KG1 (cell line): ENCODE measurements at places on chromosomes 3 and 15.

DNA sequence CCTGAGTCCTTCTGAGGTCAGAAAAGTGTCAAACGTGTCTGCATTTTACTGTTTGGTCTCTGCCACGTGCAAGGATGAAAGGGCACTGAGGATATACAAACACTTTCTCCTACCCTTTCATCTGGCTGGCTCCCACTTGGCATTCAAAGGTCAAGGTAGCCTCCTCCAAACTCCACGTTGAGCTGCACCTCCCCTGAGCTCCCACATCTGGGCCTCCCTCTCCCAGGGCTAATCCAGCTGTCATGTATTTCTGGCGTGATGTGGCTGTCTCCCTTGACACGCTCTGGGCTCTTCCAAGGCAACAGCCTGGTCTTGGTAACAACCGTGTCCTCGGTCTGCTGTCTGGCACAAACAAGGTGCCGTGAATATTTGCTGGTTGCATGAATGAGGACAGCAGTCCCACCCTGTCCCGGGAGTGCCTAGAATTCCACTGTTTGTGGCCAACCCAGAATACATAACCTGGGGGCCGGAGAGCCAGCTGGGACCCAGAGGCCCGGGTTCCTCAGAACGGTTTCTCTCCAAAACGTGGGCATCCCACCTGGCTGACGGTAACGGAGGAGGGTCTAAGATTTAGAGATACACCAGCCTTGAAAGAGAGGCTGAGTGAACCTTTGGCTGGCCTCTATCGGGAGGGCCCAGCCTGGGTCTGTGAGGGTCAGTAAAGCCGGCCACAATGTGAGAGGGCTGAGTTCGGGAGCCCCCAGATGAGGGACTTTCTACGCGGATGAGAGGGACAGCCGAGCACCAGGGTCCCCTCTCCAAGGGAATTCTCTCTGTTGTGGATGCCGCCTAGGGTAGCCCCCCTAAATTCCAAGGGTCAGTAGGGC, 767 bp downstream of the GLT8D1 start:
- no peak for DNase-seq

- no peak for DNase-seq
These were observed 54.0 kb downstream of the SNTN start for GRCh38 chr3:63706321-63707085.

GRCh38 chr3:68699541-68699940, 232.8 kb downstream of the TAFA4 start:
- no peak for DNase-seq

GRCh38 chr3:119562307-119562961, 3.0 kb upstream of the CD80 start:
- DNase-seq, result no peak

DNA sequence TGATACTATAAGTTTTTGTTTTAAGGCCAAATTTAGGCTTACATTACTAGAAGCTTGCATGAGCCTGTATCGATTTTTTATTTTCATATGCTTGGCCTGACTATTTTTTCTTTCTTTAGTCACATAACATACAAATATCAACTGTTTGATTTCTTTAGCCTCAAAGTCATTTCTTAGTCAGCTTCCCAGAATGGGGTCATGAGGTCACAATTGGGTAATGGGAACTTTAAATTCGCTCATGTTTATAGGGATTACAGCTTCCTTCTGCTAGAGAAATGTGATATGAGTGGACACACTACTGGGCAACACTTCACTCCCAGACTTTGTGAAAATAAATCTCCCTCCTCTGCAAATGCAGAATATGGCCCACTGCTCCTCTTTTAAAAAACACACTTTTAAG, 9.1 kb upstream of the TIPARP start:
- no peak for DNase-seq

- no peak for DNase-seq
These were observed 61.5 kb upstream of the DCBLD2 start for GRCh38 chr3:98962951-98963350.

- DNase-seq, result no peak
These were observed 1.0 kb upstream of the IFRD2 start for GRCh38 chr3:50293079-50293801.

- DNase-seq, result no peak
These were observed 228.7 kb upstream of the ZNF385D start for GRCh38 chr3:21979706-21980105.

DNA sequence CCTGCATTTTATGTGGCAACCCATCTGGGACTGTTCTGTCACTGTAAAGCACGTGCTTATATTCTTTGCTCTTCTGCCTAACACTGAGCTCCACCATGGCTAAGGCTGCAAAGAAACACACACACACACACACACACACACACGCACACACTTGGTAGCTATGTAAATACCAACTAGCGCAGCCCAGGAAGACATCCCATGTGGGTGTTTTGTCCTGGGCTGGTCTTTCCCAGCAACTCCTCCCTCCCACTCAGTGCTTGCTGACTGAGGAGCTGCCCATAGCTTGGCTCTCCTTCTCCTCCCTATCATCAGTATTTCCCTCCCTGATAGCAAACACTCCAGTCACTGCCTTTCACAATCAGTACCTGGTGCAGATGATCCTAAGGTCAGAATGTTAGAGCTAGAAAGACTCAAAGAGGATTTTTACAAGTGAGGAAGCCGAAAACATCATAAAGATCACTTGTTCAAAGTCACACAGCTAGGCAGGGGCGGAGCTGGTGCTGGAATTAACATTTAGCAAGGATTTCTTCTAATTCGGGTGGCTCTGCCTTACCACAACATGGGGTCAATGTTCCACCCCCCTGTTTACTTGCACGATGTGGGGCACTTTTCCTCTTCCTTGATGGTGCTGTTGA, 377.1 kb upstream of the TBL1XR1 start:
- no peak for DNase-seq

GRCh38 chr15:58466566-58466965, 34.8 kb downstream of the LIPC start:
- no peak for DNase-seq

DNA sequence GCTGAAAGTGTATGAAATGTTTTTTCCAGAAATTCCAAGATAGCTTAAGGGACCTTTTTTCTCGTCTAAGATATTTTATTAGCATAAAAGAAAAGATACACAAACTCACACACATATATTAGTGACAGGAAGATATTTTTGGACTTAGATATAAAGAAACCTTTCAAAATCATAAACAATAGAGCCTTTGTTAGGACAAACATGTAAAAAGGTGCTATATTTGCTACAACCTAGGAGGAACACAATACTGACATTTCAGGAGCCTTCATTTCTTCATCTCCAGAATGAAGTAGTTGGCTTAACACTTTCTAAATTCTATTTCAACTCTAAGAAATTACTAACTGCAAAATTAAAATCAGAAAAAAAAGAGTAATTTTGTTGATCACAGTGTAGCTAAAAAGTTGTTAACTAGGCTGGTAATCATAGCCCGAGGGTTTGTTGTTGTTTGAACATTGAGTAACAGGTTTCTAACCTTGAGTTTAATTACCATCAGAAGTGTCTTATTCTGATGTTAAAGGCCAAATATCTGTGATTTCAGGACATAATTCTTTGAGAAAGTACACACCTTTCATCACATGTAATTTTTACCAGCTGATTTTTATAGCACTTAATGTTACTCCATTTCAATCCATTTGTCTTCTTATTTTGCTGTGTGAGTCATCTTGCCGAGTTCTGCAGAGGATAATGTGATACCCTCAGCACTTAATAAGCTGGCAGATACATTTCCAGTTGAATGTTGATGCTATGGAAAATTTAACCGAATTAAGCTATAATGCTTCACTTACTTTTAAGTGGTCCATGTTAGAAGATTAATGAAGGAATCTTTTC, 97.3 kb downstream of the MBNL1 start:
- DNase-seq, result no peak

DNA sequence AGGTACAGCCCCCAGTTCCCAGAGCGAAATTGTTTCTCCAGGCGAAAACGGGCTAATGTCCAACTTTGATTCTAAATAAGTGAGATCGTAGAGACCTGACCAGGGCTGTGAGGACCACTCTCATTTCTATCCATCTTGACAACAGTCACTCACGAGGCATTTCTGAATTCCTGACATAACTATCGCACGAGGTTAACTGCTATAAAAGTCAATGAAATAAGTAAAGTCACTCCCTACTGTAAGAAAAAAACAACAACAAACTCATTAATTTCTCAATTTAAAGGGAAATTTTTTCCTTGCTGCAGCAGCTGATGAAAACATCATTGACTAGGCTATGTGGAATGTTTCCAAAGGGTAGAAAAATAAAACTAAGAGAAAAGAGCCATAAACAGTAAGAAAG, 69.1 kb downstream of the GREM1 start:
- DNase-seq, result no peak

DNA sequence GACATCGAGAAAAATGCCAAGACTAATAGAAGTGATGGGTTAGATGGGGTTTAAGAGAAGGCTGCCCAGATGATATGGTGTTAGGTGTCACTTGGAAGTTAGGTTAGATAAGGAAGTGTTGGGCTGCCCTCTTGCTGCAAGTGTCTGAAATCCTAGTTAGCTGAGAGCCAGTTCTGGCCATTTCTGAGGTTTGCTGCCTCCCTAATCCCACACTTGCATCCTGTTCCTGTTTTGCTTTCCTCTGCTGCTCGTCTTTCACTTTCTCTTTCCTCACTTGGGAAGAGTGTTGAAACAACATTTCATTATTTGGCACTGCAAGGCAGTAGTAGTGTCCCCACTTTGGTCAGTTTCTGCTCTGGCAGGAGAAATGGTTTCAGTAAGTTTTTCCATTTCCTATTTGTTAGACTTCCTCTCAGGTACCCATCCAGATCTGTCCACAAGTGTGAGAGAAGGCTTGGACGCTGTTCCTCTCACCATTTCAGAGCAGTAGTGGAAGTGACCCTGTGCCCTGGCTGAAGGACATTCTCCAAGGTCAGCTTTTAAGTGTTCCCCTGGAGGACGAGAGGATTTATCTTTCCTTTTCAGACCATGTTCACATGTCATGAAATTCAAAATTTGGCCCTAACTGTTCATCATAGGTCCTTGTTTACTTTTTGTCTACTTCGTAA, 93.3 kb downstream of the ADAMTSL3 start:
- no peak for DNase-seq

- no peak for DNase-seq
These were observed 574 bp downstream of the SLC38A3 start for GRCh38 chr3:50205413-50206276.

DNA sequence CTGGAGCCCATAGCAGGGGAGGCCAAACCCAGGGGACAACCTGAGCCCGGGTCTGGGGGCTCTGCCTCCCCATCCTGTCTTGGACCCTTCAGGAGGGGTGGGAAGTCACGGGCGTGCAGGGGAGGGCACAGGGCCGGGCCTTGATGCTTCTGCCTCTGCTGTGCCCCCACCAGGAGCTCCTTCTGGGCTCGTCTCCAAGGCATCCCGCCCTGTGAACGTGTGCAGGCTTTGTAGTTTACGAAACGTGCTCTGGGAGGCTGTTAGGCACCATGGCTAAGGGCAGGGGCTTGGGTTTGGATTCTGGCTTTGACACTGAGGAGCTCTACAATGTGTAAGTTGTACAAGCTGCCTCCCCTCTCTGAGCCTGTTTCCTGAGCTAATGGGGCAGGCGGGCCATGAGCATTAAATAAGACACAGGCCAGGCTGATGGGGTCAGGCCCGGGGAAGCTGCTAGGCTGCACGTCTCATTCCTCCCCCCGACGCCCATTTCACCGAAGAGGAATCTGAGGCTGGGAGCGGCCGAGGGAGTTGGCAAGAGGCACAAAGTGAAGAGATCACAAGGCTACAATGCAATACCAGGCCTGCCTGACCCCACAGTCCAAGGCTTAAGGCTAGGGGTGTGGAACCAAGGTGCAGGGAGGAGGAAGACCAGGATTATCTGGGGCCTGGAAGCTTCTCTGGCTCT, 19.6 kb downstream of the PLXND1 start:
- no peak for DNase-seq

DNA sequence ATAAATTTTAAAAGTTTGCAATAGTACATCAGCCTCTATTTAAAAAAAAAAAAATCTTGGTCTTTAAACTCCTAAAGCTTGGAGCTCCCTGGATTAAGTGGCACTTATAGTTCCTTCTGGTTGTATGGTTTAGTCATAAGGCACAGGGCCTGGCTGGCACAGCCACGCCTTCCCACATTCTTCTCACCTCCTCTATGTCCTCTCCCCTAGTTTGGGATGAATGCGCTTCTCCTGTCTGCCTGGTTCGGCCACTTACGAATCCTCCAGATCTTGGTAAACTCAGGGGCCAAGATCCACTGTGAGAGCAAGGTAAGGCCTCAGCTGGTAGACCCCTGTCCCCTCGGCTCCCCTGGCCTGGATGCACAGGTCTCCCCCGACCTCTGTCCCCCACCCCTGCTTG, 10.0 kb downstream of the ANKDD1A start:
- no peak for DNase-seq

DNA sequence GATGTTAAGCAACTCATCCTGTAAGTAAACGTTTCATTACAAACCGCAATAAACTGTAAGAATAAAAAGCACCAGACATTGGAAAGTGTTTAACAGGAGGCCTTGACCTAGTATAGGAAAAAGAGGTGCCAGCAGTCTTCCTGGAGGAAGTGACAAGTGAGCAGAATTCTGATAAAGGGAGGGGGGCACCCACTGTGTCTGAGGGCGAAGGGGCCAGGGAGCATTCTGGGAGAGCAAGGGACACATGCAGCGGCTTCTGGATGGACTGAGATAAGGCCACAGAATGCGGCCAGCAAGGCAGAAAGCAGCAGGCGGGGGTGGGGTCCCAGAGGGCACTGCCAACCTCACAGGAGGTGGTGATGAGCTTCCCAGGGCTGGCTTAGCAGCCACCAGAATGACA, 80.2 kb downstream of the MTHFS start:
- DNase-seq, result no peak

DNA sequence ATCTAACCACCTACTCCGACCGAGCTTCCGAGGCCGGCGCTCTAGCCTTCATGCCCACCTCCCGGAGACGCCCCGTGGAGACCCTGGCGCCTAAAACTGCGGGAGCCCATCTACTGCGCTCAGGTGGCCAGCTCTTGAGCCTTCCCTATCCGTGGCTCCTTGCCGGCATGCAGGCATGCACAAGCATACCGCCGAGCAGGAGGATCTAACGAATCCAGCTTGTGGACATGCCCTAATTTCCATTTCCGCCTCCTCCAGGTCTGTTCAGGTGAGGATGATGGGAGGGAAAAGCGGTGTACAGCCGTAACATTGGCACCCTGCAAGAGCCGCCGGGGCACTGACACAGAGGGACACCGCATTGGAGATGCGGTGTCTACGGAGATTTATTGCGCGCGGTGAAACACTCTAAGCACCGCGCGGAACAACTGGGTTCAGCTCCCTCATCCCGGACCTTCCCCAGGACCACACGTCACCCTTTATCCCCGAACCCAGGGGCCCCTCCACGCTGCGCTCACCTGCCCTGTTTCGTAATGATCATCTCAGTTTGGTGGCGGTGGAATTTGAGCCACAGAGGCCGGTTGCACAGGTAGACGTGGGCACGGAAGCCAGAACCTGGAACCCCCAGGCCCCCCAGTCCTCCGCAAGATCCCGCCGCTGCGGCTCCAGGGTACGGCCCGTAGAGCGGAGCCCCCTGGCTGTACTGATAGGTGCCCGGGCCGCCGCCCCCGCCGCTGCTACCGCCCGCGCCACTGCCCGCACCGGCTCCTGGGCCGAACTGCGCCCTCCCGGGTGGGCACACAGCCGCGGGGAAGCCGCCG, 1.0 kb downstream of the EOMES start:
- no peak for DNase-seq

GRCh38 chr15:45670511-45670910, 35.7 kb downstream of the SQOR start:
- DNase-seq, result no peak
